ENCODE measurements at places on chromosomes 3 and 15.

- DNase-seq, result no peak
Observed at GRCh38 chr3:186173224-186173815, 64.4 kb upstream of the ETV5 start.

- no peak for DNase-seq
Observed at GRCh38 chr15:101482526-101483371, 6.8 kb downstream of the PCSK6 start.

DNA sequence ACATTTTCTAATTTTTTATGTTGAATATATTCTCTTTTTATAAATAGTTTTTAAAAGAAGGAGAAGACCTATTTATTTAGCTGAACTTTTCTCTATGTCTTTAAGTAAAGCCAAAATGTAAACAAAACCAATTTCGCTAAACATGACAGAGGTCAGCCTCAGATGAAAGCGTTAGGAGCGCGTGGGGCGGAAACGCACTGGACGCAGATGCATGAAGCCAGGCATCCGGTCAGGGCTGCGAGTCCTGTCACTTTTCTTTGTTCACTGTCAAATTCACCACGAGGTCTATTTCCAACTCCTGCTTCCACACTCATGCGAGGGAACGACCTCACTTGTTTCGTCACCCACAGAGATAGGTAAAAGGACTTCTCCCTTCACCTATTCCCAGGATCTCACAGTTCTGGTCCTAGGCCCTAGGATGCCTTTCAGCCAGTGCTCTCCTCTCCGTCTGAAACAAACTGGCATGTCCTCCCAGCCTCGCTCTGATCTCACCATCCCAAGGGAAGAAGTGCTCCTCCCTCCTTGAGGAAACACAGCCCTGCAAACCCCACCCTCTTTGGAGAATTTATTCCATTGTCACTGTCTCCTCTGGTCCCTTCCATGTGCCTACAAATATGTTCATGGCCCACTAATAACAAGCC is 57.9 kb downstream of the ITGB5 start:
- DNase-seq, result no peak

GRCh38 chr15:78651930-78652615 is 11.1 kb upstream of the CHRNB4 start:
- DNase-seq, result no peak

- no peak for DNase-seq
Observed at GRCh38 chr3:138173769-138174420, 826 bp downstream of the DBR1 start.

- DNase-seq, result no peak
Observed at GRCh38 chr15:65837301-65838294, 31.7 kb upstream of the RAB11A start.

DNA sequence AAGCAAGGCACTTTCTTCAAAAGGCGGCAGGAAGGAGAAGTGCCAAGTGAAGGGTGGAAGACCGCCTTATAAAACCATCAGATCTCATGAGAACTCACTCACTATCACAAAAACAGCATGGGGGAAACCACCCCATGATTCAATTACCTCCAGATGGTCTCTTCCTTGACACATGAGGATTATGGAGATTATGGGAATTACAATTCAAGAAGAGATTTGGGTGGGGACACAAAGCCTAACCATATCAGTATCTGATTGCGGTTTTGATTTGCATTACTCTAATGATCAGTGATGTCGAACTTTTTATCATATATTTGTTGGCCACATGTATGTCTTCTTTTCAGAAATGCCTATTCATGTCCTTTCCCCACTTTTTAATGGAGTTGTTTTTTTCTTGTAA is 549.3 kb upstream of the IL12A start:
- DNase-seq, result no peak

DNA sequence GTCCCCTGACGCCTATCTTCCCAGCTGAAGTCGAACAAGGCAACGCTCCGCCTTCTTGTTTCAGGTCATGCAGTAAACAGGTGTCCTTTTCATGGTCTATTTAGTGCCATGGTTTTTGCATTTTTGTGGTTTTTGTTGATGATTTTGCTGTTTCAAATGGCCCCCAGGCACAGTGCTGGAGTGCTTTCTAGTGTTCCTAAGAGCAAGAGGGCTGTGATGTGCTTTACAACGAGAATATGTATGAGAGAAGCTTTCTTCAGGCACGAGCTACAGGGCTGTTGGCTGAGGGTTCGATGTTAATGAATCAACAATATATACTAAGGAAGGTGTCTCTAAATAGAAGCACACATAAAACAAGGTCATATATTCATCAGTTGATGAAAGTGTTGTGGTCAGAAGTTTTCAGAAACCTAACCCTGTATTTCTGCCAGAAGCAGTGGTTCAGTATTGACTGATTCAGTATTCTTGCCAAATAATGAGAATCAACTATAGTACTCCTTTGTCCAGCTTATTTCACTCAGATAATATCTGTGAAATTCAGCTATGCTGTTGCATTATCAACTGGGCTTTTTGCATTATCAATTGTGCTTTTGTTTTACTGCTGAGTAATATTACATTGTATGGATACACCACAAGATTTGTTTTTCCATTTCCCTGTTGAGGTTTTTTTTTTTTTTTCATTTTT is 18.5 kb downstream of the LIMD1 start:
- DNase-seq, result no peak

DNA sequence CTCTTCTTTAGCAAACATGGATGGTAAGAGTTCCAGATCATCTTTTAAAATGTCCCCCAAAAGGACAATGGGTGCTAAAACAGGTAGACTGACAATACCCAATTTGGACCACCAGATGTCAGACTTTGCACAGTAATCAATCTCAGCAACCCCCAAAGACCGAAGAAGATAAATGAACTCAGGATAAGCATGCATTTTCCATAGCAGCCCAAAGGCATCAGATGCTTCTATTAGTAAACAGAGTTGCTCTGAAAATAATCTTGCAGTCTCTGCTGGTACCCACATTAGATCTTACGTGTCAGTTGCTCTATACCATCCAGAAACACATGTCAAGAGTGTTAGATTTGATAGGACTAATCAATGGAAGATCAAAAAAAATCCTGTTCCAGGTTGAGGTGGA is 20.6 kb downstream of the MYH15 start:
- DNase-seq, result no peak

GRCh38 chr15:76330080-76330680 is 6.4 kb upstream of the ISL2 start:
- DNase-seq, result no peak

DNA sequence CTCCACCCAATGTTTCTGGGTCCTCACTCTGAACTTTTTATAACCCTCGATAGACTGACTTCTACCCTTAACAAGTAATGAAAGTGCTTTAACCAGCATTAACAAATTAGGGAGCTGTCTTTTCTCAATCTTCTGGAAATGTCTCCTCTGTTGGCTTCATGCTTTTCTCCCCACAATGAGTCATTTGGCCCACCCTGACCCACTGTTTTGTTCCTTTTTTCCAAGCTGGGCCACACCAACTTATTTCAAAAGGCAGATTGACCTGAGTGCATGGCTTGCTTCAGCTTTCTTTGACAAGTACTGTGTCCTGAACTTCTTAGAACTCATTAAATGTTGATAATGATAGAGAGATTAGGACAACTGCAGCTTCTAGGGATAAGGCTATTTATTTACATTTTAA is 199.6 kb upstream of the SEMA6D start:
- DNase-seq, result no peak

DNA sequence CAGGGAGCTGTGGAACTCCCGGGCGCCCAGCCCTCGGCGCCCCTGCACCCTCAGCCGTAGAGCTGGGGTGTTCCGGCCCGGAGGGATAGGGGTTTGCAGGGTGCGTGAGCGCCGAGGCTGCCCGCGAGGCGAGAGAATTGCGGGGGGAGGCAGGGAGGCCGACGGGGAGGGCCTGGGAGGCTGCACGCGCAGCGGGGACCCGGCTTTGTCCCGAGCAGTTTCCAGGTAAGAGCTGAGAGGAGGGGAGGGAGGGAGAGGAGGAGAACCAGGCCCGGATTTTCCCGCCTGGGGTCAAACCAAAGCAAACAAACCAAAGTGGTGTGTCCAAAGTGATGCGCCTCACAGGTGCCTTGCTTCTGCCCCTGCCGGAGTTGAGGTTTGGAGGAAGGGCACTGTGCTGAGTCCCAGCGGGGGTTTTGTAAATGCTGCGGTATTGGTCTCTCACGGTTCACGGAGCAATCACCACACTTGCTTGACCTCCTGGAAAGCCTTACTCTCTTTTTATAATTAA is 146.4 kb downstream of the TJP1 start:
- no peak for DNase-seq

DNA sequence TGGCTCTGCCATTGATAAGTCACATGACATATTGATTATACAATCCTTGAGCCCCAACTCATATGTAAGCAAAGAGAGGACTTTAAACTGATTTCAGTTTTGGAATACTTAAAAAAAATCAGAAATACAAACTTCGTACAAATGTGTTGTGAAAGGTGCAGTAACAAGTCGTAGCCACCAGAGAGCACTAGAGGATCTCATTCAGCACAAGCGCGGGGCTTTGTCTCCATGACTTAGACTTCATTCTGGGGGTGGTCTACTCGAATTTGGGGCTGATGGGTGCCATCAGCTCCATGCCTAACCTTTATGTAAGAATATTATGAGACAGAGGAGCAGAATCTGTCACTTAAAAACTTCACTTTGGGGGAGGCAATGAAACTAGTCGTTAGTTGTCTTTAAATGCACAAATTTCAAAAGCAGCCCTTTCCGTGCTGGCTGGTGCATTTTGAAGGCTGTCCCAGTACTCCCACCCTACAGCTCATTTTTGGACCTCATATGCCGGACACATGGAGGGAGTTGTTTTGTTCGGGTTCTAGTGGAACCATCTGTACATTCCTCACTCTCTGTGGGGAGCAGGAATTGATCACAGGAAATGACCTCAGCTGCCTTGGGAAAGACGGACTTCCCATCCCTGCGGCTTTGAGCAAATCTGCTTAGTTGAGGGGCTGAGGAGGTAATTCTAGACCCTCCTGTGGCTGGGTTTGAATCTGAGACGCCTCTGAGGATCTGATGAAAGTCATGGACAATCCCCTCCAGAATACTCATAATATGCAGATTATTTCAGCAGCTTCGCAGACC is 27.5 kb upstream of the MASP1 start:
- DNase-seq, result peak; percentile 22

GRCh38 chr3:43674345-43675085 is 16.2 kb upstream of the ABHD5 start:
- no peak for DNase-seq

- DNase-seq, result no peak
Observed at GRCh38 chr3:131217296-131217741, 164.3 kb upstream of the NUDT16 start.

DNA sequence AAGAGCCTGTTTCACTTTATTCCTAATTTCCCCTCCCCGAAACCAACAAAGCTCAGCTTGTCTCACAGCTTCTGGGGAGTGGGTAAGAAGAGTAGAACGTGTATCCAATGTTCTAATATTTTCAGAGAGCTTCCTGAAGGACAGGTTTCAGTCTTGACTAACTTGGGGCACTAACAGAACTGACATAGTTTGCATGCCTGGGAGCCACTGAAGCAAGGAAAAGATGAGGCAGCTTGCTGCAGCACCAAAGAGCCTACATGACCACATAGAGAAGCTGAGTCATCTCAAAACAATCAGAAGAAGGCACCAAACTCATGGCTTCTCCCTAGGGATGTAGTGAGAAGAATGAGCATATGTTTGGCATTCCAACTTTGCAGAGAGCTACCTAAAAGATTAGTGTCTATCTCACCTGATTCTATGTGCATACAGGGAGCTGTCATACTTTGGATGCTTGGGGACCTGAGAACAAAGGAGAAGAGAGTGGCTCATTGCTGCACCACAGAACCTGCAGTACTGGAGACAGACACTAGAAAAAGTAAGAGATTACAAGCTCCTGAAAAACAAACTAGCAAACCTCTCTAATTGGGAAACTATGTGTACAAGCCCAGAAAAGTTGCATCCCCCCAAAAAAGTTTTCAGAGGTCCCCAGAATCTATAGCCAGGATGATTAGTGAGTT is 86.9 kb downstream of the DCLK3 start:
- no peak for DNase-seq

- no peak for DNase-seq
Observed at GRCh38 chr3:52121813-52122212, 32.4 kb downstream of the POC1A start.

DNA sequence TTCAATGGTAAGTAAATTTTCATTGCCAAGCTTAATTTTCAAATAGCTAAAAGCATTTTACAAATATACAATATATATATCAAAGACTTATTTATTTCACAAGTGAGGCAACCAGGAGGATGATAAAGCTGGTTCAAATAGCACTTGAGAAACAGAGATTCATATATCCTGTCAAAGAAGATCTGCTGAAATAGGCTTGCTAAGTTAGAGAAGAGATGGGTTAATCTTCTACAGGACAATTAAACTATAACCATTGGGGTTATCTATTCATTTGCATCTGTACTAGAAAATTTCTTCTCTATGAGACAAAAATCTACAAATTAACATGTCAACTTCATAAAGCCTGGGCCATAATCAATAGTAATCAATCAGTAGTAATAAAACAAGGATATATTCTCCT is 637.7 kb upstream of the UBE2E2 start:
- DNase-seq, result no peak

- DNase-seq, result no peak
Observed at GRCh38 chr3:11904157-11904556, 57.5 kb upstream of the TAMM41 start.

DNA sequence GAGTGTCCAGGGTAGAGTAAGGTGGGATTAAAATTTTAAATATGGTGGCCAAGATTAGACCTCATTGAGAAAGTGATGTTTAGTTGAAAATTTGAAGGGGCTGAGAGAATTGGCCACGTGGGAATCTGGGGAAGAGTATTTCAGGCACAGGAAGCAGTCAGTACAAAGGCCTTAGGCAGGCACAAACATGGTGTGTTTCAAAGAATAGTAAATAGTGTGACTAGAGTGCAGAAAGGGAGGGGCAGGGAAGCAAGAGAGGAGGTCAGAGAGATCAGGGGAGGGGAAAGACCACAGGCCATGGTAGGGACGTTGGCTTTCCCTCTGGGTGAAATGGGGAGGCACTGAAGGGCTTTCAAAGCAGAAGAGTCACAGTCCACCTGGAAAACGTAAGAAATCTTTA is 36.6 kb upstream of the POMGNT2 start:
- DNase-seq, result no peak

DNA sequence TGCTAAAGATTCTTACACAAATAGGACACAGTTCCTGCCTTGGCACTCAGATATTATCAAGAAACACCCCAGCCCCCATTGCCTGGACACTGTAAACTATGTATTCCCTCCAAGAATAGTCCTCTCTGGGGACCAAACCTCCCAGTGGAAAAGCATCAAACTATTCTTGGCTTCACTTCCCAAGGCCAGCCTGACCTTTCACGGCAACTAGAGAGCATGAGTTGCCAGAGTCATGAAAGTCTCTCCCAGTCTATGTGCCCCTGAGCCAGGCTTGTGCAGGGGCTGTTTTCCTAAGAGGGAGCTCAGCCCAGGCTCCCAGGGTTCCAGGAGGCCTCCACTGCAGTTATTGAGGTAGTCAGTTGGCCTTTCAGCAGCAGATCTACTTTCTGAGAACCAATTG is 251.9 kb upstream of the TGFBR2 start:
- DNase-seq, result no peak

DNA sequence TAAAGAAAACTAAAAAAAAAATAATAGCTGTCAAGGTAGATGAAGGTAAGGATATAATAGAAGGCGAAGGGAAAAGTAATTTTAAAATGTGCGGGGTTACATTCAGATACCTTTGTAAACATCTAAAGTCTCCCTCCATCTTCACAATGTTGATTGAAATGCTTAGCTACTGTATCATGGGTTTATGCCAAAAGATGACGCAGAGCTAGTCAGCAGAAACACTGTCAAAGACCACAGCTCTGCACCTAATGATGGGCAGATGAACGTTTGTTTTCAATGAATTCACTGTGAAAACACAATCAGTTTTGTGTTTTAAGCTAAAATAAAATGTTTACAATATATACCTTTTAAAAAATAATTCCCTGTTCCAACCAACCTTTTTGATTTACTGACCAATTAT is 61.2 kb downstream of the RFTN1 start:
- no peak for DNase-seq

Measured in activated CD4-positive, alpha-beta T cell treated with anti-CD3 and anti-CD28 coated beads for 1 hour (primary cell).